ENCODE measurements at places on chromosomes 11 and 22.

- no peaks in the 10 kb centered on the region for H3K36me3 ChIP-seq
- no peak overlapping the region for H3K27ac ChIP-seq
- no peak overlapping the region for H3K4me3 ChIP-seq
- H3K27me3 ChIP-seq: no peaks in the 10 kb centered on the region
- DNase-seq: no peak
- H3K4me1 ChIP-seq: peaks cover 36% of the 10 kb centered on the region
Measured at GRCh38 chr22:27063406-27063805, 406.0 kb downstream of the MIAT start.

GRCh38 chr11:29914203-29914930 lies 102.5 kb downstream of the KCNA4 start:
- DNase-seq: no peak
- H3K27me3 ChIP-seq: no peaks in the 10 kb centered on the region
- no peak overlapping the region for H3K27ac ChIP-seq
- no peaks in the 10 kb centered on the region for H3K4me1 ChIP-seq
- no peak overlapping the region for H3K4me3 ChIP-seq

GRCh38 chr11:20634044-20634443 lies 34.6 kb downstream of the SLC6A5 start:
- no peak overlapping the region for H3K27ac ChIP-seq
- peak; percentile 26 for DNase-seq
- peaks cover 41% of the 10 kb centered on the region for H3K4me1 ChIP-seq
- H3K4me3 ChIP-seq: no peak overlapping the region
- peaks cover 3% of the 10 kb centered on the region for H3K27me3 ChIP-seq

DNA sequence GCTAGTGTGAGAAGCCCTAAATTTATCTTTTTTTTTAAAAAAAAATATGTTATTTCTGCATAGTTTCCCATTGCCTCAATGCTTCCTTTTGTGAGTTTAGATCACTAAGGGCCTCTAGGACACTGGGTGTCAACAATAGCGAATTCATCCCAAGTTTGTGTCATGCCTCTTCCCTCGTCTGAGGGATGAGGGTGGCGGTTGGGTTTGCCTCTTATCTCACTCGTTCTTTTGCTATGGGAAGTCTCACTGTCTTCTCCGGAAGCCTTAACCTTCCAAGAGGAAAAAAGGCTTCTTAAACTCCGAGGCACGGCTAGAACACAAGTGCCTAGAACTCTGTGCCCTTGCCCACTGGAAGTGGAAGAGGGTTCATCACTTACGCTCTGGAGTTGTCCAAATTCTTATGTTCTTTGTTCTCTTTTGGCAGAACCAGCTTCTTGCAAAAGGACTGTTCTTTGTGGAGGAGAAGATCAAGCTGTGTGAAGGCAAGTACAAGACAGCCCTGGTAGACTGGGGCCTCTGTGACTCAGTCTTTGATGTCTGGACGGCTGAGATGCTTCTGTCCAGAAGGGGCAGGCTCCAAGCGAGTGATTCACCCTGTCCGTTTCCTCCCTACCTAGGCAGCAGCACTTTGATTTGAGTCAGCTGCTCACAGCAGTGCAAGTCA lies 78.5 kb downstream of the TRAF6 start:
- H3K27ac ChIP-seq: no peak overlapping the region
- H3K4me1 ChIP-seq: no peaks in the 10 kb centered on the region
- DNase-seq: no peak
- no peak overlapping the region for H3K4me3 ChIP-seq
- no peaks in the 10 kb centered on the region for H3K36me3 ChIP-seq

DNA sequence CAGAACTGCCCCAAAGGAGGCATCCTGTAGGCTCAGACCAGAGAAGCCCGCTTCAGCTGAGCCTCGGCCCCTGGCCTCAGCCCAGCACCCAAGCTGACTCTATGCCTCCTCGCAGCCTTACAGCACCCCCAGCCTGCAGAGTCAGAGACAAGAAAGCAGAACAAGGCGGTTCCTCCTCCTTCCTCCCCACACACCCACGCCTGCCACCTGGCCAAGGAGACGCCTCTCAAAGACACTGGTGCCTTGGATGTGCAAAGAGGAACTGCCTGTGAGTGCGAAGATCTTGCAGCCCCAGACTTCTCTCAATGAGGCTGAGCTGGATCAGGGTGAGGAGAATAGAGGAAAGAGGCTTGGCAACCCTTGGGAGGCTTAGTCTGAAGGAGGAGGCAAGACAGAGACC lies 60.2 kb downstream of the PDE2A start:
- peaks cover 11% of the 10 kb centered on the region for H3K4me1 ChIP-seq
- DNase-seq: no peak
- H3K4me3 ChIP-seq: no peak overlapping the region

DNA sequence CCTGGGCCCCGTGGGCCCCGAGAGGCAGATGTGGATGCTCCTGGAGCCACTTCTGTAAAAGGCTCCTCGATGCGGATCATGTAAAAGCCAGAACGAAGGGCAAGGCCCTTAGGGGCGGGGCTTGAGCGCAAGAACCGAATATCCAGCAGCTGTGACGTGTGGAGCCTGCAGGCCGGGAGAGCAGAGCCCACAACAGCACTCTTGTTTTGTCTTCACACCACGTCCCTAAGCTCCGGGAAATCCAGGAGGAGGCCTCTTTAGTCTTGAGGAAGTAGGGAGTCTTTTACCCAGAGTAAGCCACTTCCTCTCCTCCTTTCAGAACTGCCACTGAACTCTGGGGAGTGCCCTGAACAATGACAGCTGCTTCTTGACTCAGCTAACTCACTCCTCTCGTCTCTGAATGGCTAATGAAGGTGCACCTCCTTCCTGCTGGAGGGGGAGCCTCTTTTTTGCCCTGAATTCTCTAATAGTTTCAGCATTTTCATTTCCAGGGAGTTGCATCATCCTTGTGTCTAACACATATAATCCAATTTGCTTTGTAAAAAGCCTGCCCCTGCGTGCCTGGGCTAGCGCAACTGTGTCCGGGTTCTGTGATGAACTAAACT lies 12.5 kb downstream of the L3MBTL2 start:
- H3K36me3 ChIP-seq: peaks cover 60% of the 10 kb centered on the region
- no peak overlapping the region for H3K4me3 ChIP-seq
- peak; percentile 52 for DNase-seq
- no peaks in the 10 kb centered on the region for H3K27me3 ChIP-seq
- H3K27ac ChIP-seq: peak overlapping the region; percentile 90

DNA sequence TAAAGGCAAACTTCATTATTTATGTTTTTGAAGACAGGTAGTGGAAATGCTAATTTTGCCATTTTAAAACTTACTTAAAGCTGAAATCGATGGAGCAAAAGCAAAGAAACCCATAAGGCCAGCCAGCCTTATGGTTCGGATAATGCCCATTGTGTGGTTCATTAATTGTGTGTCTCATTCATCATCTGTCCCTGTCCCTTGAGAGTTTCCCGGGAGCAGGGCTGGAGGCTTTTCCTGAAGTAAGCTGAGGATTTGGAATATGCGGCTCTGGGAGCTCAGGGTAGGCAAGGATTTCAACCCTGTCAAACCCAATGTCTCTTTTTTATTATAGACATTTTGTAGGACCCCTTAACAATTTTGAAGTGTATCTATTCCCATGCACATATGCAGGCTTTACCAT lies 790.0 kb upstream of the KIRREL3 start:
- DNase-seq: no peak
- H3K36me3 ChIP-seq: no peaks in the 10 kb centered on the region
- no peak overlapping the region for H3K27ac ChIP-seq
- H3K4me3 ChIP-seq: no peak overlapping the region
- peaks cover 36% of the 10 kb centered on the region for H3K4me1 ChIP-seq

DNA sequence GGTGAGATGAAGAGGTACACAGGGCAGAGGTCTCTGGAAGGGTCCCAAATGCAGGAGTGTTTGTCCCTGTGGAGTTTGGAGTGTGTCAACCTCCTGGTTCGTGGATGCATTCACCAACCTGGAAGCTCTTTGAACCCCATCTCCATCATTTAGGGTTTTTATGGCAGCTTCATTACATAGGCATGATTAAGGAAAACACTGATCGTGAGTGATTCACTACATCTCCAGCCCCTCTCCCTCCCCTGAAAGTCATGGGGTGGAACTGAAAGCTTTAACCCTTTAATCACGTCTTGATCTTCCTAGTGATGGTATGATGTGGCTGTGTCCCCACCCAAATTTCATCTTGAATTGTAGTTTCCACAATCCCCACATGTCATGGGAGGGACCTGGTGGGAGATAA lies 19.8 kb upstream of the INCENP start:
- H3K36me3 ChIP-seq: peaks cover 4% of the 10 kb centered on the region
- no peak for DNase-seq
- H3K27ac ChIP-seq: no peak overlapping the region
- peaks cover 25% of the 10 kb centered on the region for H3K4me1 ChIP-seq
- no peak overlapping the region for H3K4me3 ChIP-seq
- 0 out of 2 replicates have a peak, but pooled peaks cover 4% of the 10 kb centered on the region for H3K27me3 ChIP-seq

GRCh38 chr11:116194156-116194904 lies 578.5 kb downstream of the BUD13 start:
- peak overlapping the region; percentile 88 for H3K27ac ChIP-seq

GRCh38 chr11:109291553-109291952 lies 130.4 kb upstream of the C11orf87 start:
- H3K36me3 ChIP-seq: peaks cover 4% of the 10 kb centered on the region
- H3K4me1 ChIP-seq: peaks cover 18% of the 10 kb centered on the region
- no peak for DNase-seq
- no peak overlapping the region for H3K27ac ChIP-seq
- no peak overlapping the region for H3K4me3 ChIP-seq

DNA sequence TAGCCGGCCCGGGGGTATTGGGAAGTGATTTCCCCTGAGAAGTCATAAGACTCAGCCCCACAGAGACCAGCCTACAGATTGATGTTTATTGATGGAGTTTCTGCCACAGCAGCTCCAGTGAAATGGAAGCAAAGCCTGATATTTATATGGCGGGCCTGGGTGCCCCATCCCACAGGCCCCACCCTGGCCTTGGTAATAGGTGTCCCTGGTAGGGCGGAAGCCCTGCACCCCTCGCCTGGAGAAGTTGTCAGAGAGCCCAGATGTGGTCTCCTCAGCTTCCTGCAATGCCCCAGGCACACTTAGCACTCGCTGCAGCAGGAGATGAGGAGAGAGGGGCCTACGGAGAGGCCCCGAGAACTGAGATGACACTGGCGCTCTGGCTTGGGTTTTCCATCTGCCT lies 107.4 kb downstream of the MORC2 start:
- no peak overlapping the region for H3K27ac ChIP-seq
- H3K4me3 ChIP-seq: no peak overlapping the region
- no peak for DNase-seq

DNA sequence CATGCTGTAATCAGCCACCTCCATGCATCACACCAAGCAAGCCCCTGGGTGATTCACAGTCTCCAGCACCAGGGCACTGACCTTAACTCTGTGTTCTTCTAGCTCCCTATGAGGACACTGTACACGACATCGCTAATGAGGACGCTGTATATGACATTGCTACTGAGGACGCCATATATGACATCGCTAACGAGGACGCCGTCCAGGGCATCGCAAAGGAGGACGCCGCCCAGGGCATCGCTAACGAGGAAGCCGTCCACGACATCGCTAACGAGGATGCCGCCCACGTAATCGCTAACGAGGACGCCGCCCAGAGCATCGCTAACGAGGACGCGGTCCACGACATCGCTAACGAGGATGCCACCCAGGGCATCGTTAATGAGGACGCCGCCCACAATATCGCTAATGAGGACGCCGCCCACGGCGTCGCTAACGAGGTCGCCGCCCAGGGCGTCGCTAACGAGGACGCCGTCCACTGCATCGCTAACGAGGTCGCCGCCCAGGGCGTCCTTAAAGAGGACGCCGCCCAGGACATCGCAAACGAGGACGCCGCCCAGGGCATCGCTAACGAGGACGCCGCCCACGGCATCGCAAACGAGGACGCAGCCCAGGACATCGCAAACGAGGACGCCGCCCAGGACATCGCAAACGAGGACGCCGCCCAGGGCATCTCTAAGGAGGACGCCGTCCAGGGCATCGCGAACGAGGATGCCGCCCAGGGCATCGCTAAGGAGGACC lies 34.5 kb upstream of the DGCR6L start:
- H3K4me1 ChIP-seq: no peaks in the 10 kb centered on the region
- H3K27me3 ChIP-seq: no peaks in the 10 kb centered on the region
- DNase-seq: no peak
- H3K27ac ChIP-seq: no peak overlapping the region
- H3K4me3 ChIP-seq: no peak overlapping the region
- H3K36me3 ChIP-seq: no peaks in the 10 kb centered on the region

GRCh38 chr11:63227521-63228107 lies 15.8 kb downstream of the SLC22A25 start:
- no peaks in the 10 kb centered on the region for H3K36me3 ChIP-seq
- no peak overlapping the region for H3K4me3 ChIP-seq
- no peak overlapping the region for H3K27ac ChIP-seq

DNA sequence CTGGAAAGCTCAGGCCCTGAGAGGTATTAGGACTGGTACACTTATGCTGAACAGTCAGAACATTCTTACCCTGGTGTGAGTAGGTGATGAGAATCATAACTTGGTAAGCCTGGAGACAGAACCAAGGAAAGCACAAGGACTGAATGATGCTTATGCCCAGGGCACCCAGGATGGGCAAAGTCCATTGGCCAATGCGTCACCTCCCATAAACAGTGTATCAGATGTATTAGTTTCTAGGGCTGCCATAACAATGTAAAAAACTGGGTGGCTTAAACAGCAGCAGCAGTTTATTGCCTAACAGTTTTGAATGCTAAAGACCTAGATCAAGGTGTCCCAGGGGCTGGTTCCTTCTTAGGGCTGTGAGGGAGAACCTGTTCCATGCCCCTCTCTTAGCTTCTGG lies 107.0 kb downstream of the FAR1 start:
- no peak overlapping the region for H3K27ac ChIP-seq
- peaks cover 37% of the 10 kb centered on the region for H3K4me1 ChIP-seq
- H3K27me3 ChIP-seq: no peaks in the 10 kb centered on the region
- H3K36me3 ChIP-seq: no peaks in the 10 kb centered on the region
- no peak overlapping the region for H3K4me3 ChIP-seq

- no peaks in the 10 kb centered on the region for H3K27me3 ChIP-seq
- peaks cover 48% of the 10 kb centered on the region for H3K36me3 ChIP-seq
- peaks cover 5% of the 10 kb centered on the region for H3K4me1 ChIP-seq
- H3K4me3 ChIP-seq: no peak overlapping the region
- H3K27ac ChIP-seq: no peak overlapping the region
- no peak for DNase-seq
Measured at GRCh38 chr22:24305260-24305692, 34.6 kb downstream of the SPECC1L start.

DNA sequence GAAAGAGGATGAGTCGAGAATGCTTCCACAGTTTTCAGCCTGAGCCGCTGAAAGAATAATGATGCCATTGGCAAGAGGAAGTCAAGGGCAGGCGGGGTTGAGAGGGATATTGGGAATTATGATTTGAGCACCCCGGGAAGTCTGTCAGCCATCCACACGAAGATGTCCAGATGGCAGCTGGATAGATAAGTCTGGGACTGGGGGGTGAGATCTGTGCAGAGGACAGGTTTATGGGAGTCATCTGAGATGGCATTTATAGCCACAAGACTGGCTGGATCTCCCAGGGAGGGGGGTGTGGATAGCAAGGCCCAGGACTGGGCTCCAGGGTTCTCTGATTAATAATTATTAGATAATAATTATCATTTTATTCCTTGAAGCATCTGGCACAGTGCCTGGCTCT lies 5.1 kb upstream of the STIP1 start:
- no peaks in the 10 kb centered on the region for H3K27me3 ChIP-seq
- no peak for DNase-seq
- peaks cover 34% of the 10 kb centered on the region for H3K4me1 ChIP-seq

GRCh38 chr11:42337786-42338455 lies 878.5 kb upstream of the LRRC4C start:
- H3K36me3 ChIP-seq: peaks cover 19% of the 10 kb centered on the region
- no peak for DNase-seq
- no peaks in the 10 kb centered on the region for H3K27me3 ChIP-seq
- no peak overlapping the region for H3K4me3 ChIP-seq
- H3K4me1 ChIP-seq: no peaks in the 10 kb centered on the region
